ENCODE measurements at places on chromosomes 1 and 21. TPM values are rescaled to one million over a fixed set of nuclear protein-coding genes. Genes with fewer than 3 reads are reported as not detected.

- no peak for DNase-seq
Measured at GRCh38 chr1:34129630-34130029, 35.4 kb downstream of the CSMD2 start.

DNA sequence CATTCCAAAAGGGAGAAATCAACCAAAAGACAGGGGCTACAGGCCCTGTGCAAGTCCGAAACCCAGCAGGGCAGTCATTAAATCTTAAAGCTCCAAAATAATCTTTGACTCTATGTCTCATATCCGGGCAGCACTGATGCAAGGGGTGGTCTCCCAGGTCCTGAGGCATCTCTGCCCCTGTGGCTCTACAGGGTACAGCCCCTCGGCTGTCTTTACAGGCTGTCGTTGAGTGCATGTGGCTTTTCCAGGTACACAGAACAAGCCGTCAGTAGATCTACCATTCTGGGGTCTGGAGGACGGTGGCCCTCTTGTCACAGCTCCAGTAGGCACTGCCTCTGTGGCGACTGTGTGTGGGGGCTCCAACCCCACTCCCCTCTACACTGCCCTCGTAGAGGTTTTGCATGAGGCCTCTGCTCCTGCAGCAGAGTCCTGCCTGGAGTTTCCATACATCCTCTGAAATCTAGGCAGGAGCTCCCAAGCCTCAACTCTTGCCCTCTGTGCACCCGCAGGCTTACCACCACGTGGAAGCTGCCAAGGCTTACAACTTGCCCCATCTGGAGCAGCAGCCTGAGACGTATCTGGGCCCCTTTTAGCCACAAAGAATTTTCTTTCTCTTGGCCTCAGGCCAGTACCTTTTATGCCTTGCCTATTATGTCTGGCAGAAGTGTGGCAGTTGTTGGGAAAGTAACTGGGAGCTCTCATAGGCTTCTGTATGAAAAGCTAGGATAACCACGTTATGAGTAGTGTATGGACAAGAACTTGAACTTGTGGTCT lies 52.5 kb downstream of the POU2F1 start:
- DNase-seq = no peak

GRCh38 chr21:33825915-33826314 lies 89.7 kb downstream of the ATP5PO start:
- DNase-seq = no peak

GRCh38 chr1:225418598-225418997 lies 9.2 kb downstream of the LBR start:
- no peak for DNase-seq

DNA sequence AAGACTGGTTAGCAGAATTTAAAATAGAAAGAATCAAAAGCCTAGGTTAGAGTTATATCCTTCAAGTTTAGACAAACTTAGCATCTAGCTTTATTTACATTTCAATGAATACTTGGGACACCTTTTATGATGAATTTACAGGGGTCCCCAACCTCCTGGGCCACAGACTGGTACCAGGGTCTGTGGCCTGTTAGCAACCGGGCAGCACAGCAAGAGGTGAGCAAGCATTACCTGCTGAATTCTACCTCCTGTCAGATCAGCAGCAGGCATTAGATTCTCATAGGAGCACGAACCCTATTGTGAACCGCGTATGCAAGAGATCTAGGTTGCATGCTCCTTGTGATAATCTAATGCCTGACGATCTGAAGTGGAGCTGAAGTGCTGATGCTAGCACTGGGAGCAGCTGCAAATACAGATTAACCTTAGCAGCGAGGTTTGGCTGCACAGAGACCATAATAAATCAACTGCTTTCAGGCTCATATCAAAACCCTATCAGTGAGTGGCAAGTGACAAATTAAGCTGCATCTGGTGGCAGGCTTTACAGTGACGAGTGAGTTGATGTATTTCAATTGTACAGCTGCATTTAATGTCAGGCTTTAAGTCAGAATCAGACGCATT lies 82.0 kb downstream of the UCHL5 start:
- DNase-seq = no peak

DNA sequence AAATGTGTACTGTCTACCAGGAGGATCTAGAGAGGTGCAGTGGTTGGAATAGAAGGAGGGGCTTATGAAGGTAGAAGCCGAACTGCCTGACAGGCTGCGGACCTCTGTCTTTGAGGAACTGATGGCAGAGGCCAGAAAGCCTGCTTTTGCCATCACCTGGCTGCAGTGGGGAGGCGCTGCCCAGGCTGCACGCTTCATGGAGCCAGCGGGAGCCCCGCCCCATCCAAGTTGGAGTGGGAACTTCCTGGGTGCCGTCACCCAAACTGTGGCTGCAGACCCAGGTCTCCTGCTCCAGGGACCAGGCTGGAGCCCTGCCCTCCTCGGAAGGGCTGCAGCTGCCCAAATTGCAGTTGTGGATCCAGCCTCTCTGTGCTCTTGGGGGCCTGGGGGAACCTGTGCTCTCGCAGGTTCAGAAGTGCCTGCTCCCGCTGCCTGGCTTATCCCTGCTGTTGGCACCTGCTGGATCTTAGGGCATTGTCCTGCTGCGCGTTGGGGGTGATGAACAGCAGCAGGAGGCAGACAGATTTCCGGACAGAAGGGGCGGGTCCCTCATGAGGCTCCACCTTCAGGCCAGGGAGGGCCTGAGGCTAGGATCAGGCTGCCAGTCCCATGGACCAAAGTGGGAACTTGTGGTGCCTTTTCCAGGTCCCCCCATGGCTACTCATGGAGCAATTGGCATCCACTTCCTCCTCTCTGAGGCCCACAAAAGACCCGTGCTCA lies 118.0 kb upstream of the PLPPR4 start:
- DNase-seq = no peak

DNA sequence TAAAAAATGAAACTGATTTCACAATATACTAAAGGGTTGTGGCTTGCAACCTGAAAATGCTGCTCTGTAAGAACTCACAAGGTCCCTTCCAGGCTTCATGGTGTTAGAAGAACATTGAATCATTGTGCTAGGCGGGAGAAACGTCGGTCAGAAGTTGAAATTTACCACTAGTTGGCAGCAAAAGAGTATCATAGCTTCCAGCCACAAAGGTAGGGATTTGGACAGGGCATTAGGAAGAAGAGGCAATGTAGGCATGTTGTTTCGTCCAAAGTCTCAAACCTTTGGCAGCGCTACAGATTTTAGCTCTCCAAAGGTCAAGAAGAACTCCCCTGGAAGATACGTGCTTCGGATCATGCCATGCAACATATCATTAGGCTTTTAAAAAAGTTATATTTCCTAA lies 62.5 kb upstream of the ZP4 start:
- DNase-seq = no peak

Gene YIPF1
- 21.4 TPM for total RNA-seq

Data from omental fat pad (tissue), 4 donors.